ENCODE measurements at places on chromosomes 2 and 18. TPM values are rescaled to one million over a fixed set of nuclear protein-coding genes. Genes with fewer than 3 reads are reported as not detected.

- H3K36me3 ChIP-seq, result peaks cover 4% of the 10 kb centered on the region
- no peak overlapping the region for H3K27ac ChIP-seq
- no peaks in the 10 kb centered on the region for H3K27me3 ChIP-seq
- no peak for DNase-seq
- peaks cover 23% of the 10 kb centered on the region for H3K4me1 ChIP-seq
Measured at GRCh38 chr2:27756544-27757498, 14.7 kb upstream of the MRPL33 start.

DNA sequence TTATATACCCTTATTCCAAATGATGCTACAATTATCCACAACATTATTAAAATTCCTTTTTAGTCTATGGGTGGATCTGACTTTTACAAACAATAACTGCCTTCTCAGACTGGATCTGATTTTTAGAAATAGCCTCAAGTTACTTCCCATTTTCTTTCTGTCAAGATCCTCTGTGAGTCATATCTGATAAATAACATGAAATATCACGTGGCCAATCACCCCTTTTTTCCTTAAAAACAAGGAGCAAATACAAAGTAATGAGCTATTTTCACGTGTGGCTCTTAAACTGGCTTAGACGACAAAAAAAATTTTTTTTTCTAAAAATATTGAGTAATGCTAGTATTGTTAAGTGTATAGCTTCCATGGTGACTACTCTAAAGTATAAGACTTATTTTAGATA lies 6.7 kb downstream of the PELI1 start:
- H3K36me3 ChIP-seq, result no peaks in the 10 kb centered on the region
- DNase-seq, result no peak
- no peak overlapping the region for H3K4me3 ChIP-seq
- H3K27me3 ChIP-seq, result no peaks in the 10 kb centered on the region

The HSPE1 gene
- 96.4 TPM for total RNA-seq

- no peaks in the 10 kb centered on the region for H3K27me3 ChIP-seq
- no peak for DNase-seq
- H3K36me3 ChIP-seq, result no peaks in the 10 kb centered on the region
Measured at GRCh38 chr2:240213226-240213475, 72.7 kb upstream of the OTOS start.

The IL36G gene
- not detected for total RNA-seq

DNA sequence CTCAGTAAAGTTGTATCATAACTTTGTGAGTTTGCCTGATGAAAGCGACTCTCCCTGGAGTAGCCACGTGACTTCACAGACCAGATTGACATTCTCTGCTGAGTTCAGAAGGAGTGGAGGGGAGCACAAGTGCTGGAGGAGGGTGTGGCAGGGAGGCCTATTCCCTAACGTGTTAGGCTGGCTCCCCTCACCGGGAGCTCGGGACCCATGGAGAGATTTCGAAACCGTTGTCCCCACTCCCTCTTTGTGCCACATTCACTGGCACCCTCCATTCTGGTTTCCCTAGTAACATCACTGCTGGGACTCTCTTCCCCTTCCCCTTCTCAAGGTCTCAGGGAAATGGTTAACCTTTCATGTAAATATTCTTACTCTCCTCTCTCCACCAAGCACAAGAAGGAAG lies 279.9 kb downstream of the ALPK2 start:
- peaks cover 39% of the 10 kb centered on the region for H3K36me3 ChIP-seq
- H3K4me3 ChIP-seq, result no peak overlapping the region
- DNase-seq, result no peak
- H3K4me1 ChIP-seq, result peaks cover 15% of the 10 kb centered on the region

DNA sequence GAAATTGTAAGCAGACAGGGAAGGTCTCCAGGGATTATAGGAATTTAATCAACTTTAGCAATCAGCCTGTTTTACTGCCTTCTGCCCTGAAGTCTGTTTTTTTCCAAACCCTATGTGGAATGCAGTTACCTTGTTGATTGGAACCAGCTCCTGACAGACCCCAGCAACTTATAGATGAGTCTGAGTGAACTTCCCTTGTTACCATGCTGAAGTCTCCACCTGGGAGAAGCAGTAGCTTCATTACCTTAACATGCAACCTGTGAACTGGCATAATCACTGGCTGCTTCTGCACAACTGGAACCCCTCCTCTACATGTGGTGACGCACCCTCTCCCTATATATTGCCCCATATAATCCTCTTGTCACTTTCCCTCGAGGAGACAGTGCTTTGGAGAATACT lies 226.3 kb upstream of the SPOPL start:
- H3K36me3 ChIP-seq, result no peaks in the 10 kb centered on the region
- no peak for DNase-seq
- H3K27ac ChIP-seq, result peak overlapping the region; percentile 61
- no peak overlapping the region for H3K4me3 ChIP-seq
- peaks cover 40% of the 10 kb centered on the region for H3K4me1 ChIP-seq
- no peaks in the 10 kb centered on the region for H3K27me3 ChIP-seq

GRCh38 chr2:233429175-233429897 lies 75.0 kb downstream of the DGKD start:
- peaks cover 3% of the 10 kb centered on the region for H3K36me3 ChIP-seq
- no peaks in the 10 kb centered on the region for H3K27me3 ChIP-seq
- H3K27ac ChIP-seq, result no peak overlapping the region
- no peak for DNase-seq
- H3K4me3 ChIP-seq, result no peak overlapping the region

The G6PC2 gene
- total RNA-seq, result not detected

The NDUFV2 gene
- 114 TPM for total RNA-seq

- H3K36me3 ChIP-seq, result no peaks in the 10 kb centered on the region
- no peak overlapping the region for H3K4me3 ChIP-seq
- H3K27ac ChIP-seq, result no peak overlapping the region
Measured at GRCh38 chr2:73264783-73265182, 19.5 kb downstream of the FBXO41 start.

The LIPT1 gene
- total RNA-seq, result 6.4 TPM

- no peak overlapping the region for H3K27ac ChIP-seq
- no peaks in the 10 kb centered on the region for H3K27me3 ChIP-seq
- H3K4me1 ChIP-seq, result no peaks in the 10 kb centered on the region
- H3K36me3 ChIP-seq, result peaks cover 2% of the 10 kb centered on the region
- DNase-seq, result no peak
Measured at GRCh38 chr18:56789004-56789888, 138.1 kb downstream of the WDR7 start.

GRCh38 chr2:241760301-241760771 lies 16.3 kb upstream of the GAL3ST2 start:
- peaks cover 33% of the 10 kb centered on the region for H3K4me1 ChIP-seq
- H3K27me3 ChIP-seq, result no peaks in the 10 kb centered on the region
- H3K4me3 ChIP-seq, result no peak overlapping the region
- no peak overlapping the region for H3K27ac ChIP-seq
- H3K36me3 ChIP-seq, result peaks cover 24% of the 10 kb centered on the region

GRCh38 chr18:48313792-48314191 lies 95.4 kb downstream of the ZBTB7C start:
- DNase-seq, result no peak
- no peak overlapping the region for H3K4me3 ChIP-seq
- H3K27me3 ChIP-seq, result peaks cover 6% of the 10 kb centered on the region
- peaks cover 9% of the 10 kb centered on the region for H3K4me1 ChIP-seq
- H3K36me3 ChIP-seq, result no peaks in the 10 kb centered on the region
